Cardiac fibroblast (primary cell): ENCODE measurements at places on chromosomes 1 and 21.

DNA sequence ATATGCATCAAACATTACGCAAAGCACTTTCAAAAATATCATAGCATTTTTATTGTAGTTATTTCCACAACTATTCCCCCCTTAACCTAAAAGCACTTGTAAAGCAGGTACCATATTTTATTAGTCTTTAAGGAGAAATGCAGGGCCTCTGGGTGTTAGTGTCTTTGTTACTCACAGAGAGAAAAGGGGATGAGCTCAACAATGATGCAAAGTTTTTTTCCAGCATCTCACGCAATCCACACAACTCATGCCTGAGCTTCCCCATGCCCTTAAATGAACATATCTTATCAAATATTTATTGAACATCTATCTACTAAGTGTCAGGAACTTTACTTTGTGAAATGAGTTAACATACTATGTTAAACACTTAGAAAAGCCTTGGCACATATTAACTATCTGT, 50.6 kb downstream of the BEND5 start:
- DNase-seq, result no peak

GRCh38 chr1:184866991-184867788, 107.1 kb downstream of the NIBAN1 start:
- peak; percentile 95 for DNase-seq

DNA sequence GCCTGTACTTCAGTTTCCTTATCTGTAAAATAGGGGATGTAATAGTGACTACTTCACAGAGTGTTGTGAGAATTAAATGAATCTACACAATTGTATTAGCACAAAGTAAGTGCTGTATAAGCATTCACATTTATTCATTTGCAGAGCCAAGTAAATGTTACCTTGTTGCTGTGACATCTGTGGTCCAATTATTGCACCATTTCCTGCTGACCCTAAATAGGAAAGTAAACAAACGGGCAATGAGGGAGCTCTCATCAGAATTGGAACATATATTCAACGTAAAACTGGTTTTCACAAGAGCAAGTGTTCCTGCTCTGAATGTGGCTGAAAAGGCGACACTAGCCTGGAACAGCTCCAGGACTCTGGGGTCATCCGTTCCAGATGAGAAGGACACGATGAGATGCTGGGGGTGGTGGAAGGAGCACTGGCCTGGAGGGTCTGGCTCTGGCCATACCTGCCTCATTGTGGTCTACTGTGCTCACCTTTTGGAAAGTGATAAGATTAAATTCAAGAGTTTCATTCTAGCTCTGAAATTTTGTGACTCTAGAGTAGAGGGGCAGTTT, 34.5 kb downstream of the PROX1 start:
- DNase-seq, result no peak

GRCh38 chr1:155042789-155043188, 8.3 kb upstream of the ADAM15 start:
- no peak for DNase-seq

DNA sequence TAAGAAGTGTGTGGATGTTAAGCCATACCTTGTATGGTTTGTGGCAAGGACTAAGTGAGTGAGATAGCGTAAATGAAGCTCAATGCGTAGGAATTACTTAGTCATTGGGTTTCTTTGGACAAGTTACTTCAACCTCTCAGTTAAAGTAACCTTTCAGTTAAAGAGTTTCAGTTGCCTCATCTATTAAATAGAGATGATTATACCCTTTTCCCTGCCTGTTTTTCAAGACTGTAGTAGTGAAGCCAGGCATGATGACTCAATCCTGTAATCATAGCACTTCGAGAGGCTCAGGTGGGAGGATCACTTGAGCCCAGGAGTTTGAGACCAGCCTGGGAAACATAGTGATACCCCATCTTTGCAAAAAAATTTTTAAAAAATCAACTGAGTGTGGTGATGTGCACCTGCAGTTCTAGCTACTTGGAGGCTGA, 6.3 kb downstream of the ZMPSTE24 start:
- DNase-seq, result no peak

GRCh38 chr1:193799948-193800690, 613.7 kb upstream of the B3GALT2 start:
- DNase-seq, result no peak

GRCh38 chr1:147550302-147550937, 9.1 kb downstream of the BCL9 start:
- no peak for DNase-seq

- no peak for DNase-seq
Measured at GRCh38 chr1:187733232-187733631, 904.5 kb downstream of the PLA2G4A start.

- DNase-seq, result no peak
Measured at GRCh38 chr1:67882196-67882958, 49.1 kb upstream of the GNG12 start.

GRCh38 chr1:42730988-42731387, 9.0 kb downstream of the CLDN19 start:
- peak; percentile 26 for DNase-seq

DNA sequence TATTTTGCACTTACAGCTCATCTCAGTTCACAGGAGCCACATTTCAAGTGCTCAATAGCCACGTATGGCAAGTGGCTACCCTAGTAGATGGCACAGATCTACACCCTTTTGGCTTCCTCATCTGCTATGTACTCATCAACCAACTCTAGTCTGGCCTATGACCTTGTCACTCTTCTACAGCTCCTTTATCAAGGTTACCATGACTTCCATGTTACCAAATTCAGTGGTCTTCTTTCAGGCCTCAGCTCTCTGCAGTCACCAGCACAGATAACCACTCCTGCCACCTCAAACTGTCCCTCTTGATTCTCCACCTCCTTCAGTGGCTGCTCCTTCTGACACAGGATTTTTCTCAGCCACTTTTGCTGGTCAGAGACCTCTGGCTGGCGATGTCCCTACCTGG, 11.7 kb upstream of the USP48 start:
- DNase-seq, result no peak

- DNase-seq, result no peak
Measured at GRCh38 chr1:94992863-94993563, 66.1 kb upstream of the CNN3 start.

GRCh38 chr1:15033264-15033663, 120.3 kb upstream of the TMEM51 start:
- peak; percentile 73 for DNase-seq

GRCh38 chr1:27306892-27307761, 14.8 kb upstream of the TMEM222 start:
- DNase-seq, result no peak
